ENCODE measurements at places on chromosomes 4 and X. TPM values are rescaled to one million over a fixed set of nuclear protein-coding genes. Genes with fewer than 3 reads are reported as not detected.

Gene MAP7D3
- total RNA-seq: 12.6 TPM

Gene CTAG1A
- total RNA-seq: not detected

DNA sequence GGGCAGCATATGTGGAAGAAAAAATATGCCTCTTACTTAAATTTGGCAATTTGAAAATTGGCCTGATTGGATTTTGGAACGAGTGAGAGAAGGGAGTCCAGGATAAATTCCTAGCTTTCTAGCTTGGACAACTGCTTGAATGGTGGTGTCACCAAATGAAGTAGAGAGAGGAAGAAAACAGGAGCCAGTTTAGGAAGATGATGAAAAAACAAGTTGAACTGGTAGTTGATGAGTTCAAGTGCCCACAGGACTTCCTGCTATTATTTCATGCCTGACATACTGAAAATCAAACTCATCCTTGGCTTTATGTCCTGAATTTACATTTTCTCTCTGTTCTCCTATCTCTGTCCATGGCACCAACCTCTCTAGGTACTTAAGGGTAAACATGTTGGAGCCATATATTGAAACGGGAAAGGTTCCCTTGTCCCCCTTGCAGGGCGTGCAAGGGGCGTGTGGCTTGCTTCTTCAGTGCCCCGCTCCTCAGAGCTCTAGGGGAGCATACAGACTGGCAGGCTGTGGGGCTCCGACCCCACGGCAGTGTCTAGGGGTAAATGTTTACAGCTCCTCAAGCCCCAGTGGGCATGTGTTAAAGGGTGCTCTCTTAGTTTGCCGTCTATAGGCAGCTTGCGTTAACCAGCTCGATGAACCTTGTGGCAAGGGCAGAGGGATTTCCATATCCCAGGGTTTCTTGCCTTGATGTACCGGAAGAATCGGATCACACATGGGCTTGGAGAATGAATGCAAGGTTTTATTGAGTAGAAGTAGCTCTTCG lies 250.7 kb upstream of the PGRMC2 start:
- no peak for DNase-seq

- no peak for DNase-seq
Observed at GRCh38 chr4:103050736-103051436, 25.7 kb downstream of the SLC9B2 start.

DNA sequence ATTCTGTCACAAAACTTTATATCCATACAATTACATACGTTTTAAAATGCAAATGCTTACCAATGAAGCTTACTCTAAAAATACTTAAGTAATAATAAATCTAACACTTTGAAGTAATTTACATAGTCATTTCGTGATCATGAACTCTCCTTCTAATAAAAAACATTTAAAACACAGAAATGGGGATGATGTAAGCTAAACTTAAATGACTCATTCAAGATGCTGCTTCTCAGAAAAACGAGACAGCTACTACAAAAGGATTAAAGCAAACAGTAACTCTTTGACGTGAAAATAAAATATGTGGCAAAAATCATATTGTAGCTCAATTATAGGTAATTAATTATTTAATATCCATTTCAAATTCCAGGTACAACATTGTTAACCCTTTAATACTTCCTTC lies 148.7 kb downstream of the FGF16 start:
- no peak for DNase-seq

DNA sequence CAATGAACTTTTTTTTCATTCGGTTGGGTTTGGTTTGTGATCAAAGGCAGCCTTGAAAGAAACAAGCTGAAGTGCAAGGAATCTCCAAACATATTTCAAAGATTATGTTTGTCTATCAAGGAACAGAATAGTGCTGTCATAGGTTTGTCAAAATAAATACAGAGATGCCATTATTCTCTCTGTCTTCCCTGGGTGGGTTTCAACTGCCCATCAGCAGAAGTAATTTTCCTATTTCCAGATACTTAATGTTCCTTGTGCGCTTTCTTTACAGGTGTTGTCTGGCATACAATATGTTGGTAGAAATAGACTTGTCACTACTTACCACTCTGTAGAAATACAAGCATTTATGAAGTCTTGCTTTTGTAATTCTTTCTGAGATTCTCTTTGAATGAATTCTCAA lies 294.9 kb downstream of the PDHA2 start:
- DNase-seq: no peak

Measured in right cardiac atrium (tissue), 5 donors.